IPS DF 6.9 (cell line): ENCODE measurements at places on chromosomes 5 and 9.

GRCh38 chr9:119559986-119560385, 190.8 kb upstream of the BRINP1 start:
- no peaks in the 10 kb centered on the region for H3K36me3 ChIP-seq
- no peak for DNase-seq

GRCh38 chr5:2514484-2514883, 237.0 kb downstream of the IRX2 start:
- no peaks in the 10 kb centered on the region for H3K27me3 ChIP-seq
- H3K27ac ChIP-seq = no peak overlapping the region
- DNase-seq = no peak
- H3K4me3 ChIP-seq = no peak overlapping the region

DNA sequence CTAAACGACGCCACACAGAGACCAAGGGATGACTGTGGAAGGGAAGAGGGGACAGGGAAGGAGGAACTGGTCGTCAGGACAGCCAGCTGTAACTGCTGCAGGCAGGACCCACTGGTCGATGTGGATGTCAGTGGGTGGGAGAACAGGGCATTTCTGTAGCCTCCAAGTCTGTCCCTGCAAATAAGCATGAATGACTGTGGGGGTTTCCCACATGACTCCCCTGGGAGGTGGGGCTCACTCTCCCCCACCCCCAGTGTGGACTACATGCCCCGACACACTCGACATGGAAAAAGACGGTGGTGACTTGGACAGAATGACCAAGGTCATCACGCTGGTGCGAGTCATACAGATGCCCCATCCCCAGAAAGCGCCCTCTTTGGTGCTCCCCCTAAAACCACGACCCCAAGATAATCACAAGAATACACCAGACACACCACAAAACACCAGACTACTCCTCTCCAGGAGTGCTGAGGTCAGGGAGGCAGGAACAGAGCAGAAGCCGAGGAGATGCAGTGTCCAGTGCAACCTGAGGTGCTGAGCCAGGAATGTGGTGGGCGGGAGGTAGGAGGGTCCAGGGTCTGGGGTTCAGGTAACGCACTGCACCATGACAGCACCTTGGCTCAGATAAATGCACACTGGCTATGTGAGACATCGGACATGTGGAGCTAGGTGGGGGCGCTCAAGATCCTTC, 64.9 kb downstream of the SECISBP2 start:
- no peak overlapping the region for H3K4me3 ChIP-seq
- no peaks in the 10 kb centered on the region for H3K4me1 ChIP-seq
- H3K27me3 ChIP-seq = no peaks in the 10 kb centered on the region
- no peak for DNase-seq

GRCh38 chr5:72658761-72659540, 151.7 kb upstream of the ZNF366 start:
- no peaks in the 10 kb centered on the region; the same call in 1 of the 2 replicates for H3K27me3 ChIP-seq
- no peak for DNase-seq
- H3K4me3 ChIP-seq = no peak overlapping the region
- H3K4me1 ChIP-seq = peaks cover 7% of the 10 kb centered on the region; the same call in 1 of the 2 replicates

GRCh38 chr9:7906783-7907550, 107.4 kb upstream of the DMAC1 start:
- H3K4me1 ChIP-seq = no peaks in the 10 kb centered on the region
- no peak for DNase-seq
- no peak overlapping the region for H3K4me3 ChIP-seq

GRCh38 chr5:163706053-163706771, 200.8 kb downstream of the MAT2B start:
- no peaks in the 10 kb centered on the region for H3K27me3 ChIP-seq
- H3K4me1 ChIP-seq = no peaks in the 10 kb centered on the region
- no peak overlapping the region for H3K4me3 ChIP-seq

GRCh38 chr5:107457138-107457537, 213.6 kb downstream of the EFNA5 start:
- H3K4me1 ChIP-seq = peaks cover 3% of the 10 kb centered on the region
- no peaks in the 10 kb centered on the region for H3K36me3 ChIP-seq
- no peak overlapping the region for H3K4me3 ChIP-seq
- H3K27me3 ChIP-seq = no peaks in the 10 kb centered on the region

GRCh38 chr5:88607492-88607891, 275.5 kb downstream of the MEF2C start:
- no peak for DNase-seq
- no peaks in the 10 kb centered on the region for H3K4me1 ChIP-seq
- H3K27me3 ChIP-seq = no peaks in the 10 kb centered on the region
- H3K27ac ChIP-seq = no peak overlapping the region
- no peak overlapping the region for H3K4me3 ChIP-seq

DNA sequence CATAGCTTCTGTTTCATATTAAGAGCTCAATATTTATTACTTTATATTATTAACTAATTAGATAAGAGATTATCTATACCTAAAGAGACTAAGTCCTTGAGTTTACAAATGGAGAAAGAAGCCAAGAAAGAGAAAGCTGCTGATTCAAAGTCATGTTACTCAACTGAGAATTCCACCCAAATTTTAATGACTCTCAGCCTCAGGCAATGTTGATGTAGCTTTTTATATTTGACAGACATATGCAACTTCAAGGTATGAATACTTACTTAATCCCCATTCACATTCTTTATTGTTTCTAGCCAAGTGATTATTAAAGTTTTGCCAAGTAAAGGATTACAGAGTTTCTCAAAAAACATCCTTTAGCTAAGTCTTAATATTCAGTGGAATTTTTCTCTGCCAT, 527.5 kb upstream of the NMUR2 start:
- no peaks in the 10 kb centered on the region for H3K36me3 ChIP-seq
- H3K4me3 ChIP-seq = no peak overlapping the region
- no peaks in the 10 kb centered on the region for H3K27me3 ChIP-seq
- no peak for DNase-seq
- H3K27ac ChIP-seq = no peak overlapping the region

DNA sequence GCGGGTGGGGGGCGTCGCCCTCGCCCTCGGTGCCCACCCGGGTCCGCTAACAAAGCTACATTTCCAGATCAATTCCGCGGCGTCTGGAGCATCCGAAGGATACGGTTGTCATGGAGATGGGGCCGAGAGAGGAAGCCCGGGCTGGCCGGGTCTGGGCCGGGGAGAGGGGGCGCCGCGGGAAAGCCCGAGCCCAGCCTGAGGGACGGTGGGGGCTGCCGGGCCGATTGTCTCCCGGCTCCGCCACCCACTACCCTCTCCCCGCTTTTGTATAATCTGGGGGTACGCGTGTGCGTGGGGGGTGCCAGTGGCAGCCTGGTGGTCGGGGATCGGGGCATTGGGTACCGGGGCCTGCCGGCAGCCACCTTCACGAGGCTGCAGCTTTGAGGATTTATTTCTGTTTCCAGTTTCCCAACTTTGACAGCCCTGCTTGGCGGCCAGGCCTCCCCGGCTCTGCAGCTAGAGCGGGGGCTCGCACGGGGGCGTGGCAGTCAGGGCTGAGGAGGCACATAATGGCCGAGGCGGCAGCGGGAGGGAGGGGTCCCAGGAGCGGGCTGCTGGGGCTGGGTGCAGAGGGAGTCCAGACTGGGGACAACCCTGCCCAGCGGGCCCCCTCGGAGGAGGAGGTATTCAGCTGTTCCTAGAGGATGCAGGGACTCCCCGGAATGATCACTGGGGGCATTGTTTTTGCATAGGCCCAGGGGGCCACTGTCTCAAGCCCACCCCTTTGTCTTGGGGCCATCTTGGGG, 626 bp downstream of the PSD2 start:
- H3K27me3 ChIP-seq = peaks cover 47% of the 10 kb centered on the region
- H3K4me1 ChIP-seq = peaks cover 2% of the 10 kb centered on the region
- peak overlapping the region; percentile 47; the same call in 1 of the 2 replicates for H3K4me3 ChIP-seq
- no peak overlapping the region for H3K27ac ChIP-seq
- H3K36me3 ChIP-seq = no peaks in the 10 kb centered on the region
- no peak for DNase-seq

GRCh38 chr5:98031926-98032325, 741.5 kb upstream of the RGMB start:
- H3K36me3 ChIP-seq = no peaks in the 10 kb centered on the region
- no peak overlapping the region for H3K27ac ChIP-seq
- no peak overlapping the region for H3K4me3 ChIP-seq
- H3K4me1 ChIP-seq = no peaks in the 10 kb centered on the region

- H3K4me1 ChIP-seq = no peaks in the 10 kb centered on the region; the same call in 1 of the 2 replicates
- DNase-seq = no peak
- H3K4me3 ChIP-seq = no peak overlapping the region
- H3K27me3 ChIP-seq = no peaks in the 10 kb centered on the region
- H3K36me3 ChIP-seq = no peaks in the 10 kb centered on the region
- no peak overlapping the region for H3K27ac ChIP-seq
Observed at GRCh38 chr5:150122158-150122510, 33.5 kb downstream of the PDGFRB start.

GRCh38 chr5:149837680-149838269, 106.8 kb downstream of the PDE6A start:
- H3K4me1 ChIP-seq = no peaks in the 10 kb centered on the region
- H3K27me3 ChIP-seq = no peaks in the 10 kb centered on the region
- no peaks in the 10 kb centered on the region for H3K36me3 ChIP-seq

DNA sequence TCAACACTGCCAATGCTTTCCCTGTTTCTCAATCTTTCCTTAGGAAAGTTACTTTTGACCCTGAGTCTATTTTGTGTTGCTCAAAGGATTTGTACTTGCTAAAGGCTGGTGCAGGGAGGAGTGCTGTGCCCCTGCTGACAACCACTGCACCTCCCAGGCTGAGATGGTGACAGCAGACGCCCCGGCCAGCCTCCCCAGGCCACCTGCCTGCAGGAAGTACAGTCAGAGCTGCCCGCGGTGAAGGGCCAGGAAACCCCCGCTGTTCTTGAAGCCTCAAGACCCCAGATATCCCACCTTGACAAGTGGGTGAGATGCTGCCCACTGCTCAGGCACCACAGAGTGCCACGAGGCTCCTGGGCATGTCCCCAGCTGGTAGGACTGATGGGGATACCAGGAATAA, 44.2 kb upstream of the CKMT2 start:
- no peak overlapping the region for H3K27ac ChIP-seq
- H3K36me3 ChIP-seq = 0 out of 2 replicates have a peak, but pooled peaks cover 3% of the 10 kb centered on the region
- DNase-seq = no peak
- no peak overlapping the region for H3K4me3 ChIP-seq

DNA sequence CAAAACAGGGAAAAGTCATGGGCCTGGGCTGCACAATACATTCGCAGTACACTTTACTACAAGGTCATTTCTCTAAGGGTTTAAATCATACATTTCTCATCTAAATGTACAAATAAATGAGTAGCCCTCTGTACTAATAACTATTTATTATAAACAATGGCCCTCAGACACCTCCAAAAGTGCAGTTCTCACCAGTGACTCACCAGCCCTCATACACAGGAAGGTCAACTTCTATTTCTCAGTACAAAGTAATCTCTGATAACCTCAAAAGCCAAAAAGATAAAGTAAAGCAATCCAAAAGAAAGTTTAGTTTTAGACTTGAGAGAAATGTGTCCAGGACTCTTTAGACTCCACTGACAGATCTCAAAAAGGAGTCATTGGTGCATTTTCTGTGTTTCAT, 1258.1 kb upstream of the CDH6 start:
- H3K27me3 ChIP-seq = no peaks in the 10 kb centered on the region
- H3K4me1 ChIP-seq = no peaks in the 10 kb centered on the region
- H3K36me3 ChIP-seq = no peaks in the 10 kb centered on the region
- H3K4me3 ChIP-seq = no peak overlapping the region
- H3K27ac ChIP-seq = no peak overlapping the region

DNA sequence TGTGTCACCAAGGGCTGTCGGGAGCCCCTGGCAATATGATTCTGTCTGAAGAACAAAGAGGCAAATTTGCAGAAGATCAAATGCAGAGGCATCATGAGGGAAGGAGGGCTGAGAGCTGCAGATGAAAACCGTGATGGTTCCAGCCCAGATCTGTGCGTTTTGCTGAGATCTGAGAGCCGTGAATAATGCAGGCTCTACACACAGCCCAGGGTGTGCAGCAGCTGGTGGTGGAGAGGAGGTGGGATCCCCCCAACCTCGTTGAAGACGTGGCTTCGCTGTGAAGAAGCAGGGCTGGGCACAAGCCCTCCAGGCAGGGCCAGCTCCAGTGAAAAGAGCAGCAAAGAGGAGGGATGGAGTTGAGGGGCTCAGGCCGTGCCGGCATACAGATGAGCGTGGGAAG, 75.5 kb downstream of the TSPAN17 start:
- no peaks in the 10 kb centered on the region for H3K36me3 ChIP-seq
- DNase-seq = no peak
- peaks cover 10% of the 10 kb centered on the region for H3K4me1 ChIP-seq
- H3K27ac ChIP-seq = no peak overlapping the region
- no peaks in the 10 kb centered on the region for H3K27me3 ChIP-seq

DNA sequence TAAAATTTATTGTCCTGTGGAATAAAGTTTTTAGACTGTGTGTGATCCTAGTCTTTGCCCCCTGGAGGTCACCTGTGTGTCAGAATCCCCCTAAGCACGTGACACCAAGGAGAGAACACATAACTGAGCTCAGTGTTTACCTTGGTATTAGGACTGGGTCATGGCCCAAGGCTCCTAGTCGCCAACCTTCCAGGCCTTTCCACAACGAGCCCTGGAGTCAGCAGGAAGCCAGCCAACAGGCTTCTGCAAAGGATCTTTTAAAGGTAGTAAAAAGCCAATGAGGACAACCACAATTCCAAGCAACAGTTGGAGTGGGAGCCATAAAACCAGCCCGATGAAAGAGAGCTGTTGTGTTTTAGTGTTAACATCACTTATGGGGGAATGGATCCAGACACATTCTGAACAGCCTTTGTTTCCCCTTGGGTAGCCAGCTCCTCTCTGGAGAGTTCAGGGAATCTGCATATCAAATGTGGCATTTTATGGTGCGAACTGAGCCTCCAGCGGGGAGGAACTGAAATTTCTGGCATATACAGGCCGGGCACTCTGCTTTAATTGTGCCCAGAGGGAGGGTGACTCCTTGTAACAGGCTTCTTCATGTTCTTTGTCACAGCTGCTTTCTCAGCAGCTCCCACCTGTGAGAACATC, 239.9 kb downstream of the FSTL4 start:
- no peaks in the 10 kb centered on the region; the same call in 1 of the 2 replicates for H3K4me1 ChIP-seq
- DNase-seq = no peak
- H3K4me3 ChIP-seq = no peak overlapping the region
- no peak overlapping the region for H3K27ac ChIP-seq
- no peaks in the 10 kb centered on the region for H3K27me3 ChIP-seq
- no peaks in the 10 kb centered on the region for H3K36me3 ChIP-seq

- H3K4me3 ChIP-seq = no peak overlapping the region
- no peaks in the 10 kb centered on the region for H3K36me3 ChIP-seq
- DNase-seq = no peak
Observed at GRCh38 chr5:21125238-21125983, 1137.4 kb upstream of the CDH18 start.

DNA sequence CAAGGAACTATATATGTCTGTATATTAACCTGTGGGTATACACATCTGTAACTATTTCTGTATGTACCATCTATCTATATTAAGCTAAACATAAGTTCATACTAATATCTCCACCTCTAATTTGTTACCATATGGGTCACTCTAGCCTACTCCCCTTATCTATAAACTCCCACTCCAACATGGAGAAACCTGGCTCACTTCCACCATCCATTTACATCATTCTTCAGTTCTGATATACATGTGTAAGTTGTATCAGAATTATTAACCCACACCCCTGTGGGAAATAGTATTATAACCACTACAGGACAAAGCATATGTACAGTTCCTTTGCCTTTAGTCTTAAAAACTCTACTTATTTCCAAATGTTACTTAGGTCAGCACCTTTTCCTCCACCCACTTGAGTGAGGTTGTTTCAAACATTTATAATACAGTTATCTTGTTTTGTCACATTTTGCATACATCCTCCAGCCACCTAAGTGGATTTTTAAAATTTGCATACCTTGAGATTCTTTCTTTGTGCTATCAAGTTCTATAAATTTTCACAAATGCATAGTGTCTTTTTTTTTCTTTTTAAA, 10.6 kb downstream of the NDFIP1 start:
- H3K27ac ChIP-seq = no peak overlapping the region
- DNase-seq = no peak
- no peaks in the 10 kb centered on the region for H3K4me1 ChIP-seq
- H3K36me3 ChIP-seq = no peaks in the 10 kb centered on the region
- H3K4me3 ChIP-seq = no peak overlapping the region
- no peaks in the 10 kb centered on the region for H3K27me3 ChIP-seq
